A549 treated with CpdA at 1 μM for 4 hours (cell line): ENCODE measurements at places on chromosomes 2 and 18. TPM values are rescaled to one million over a fixed set of nuclear protein-coding genes. Genes with fewer than 3 reads are reported as not detected.

The IL36G gene
- total RNA-seq = 0.10 TPM in 1 of 5 replicates, not detected in the others

The GPR55 gene
- total RNA-seq = 0.01 TPM in 1 of 5 replicates, not detected in the others

The AGXT gene
- total RNA-seq = 0.05 TPM in 1 of 5 replicates, not detected in the others

The GTF3C2 gene
- 63.5 to 66.8 TPM (median 65.7 TPM) in 5 replicates for total RNA-seq

The ABCA12 gene
- total RNA-seq = 0.10 to 0.21 TPM (median 0.17 TPM) in 5 replicates

The NYAP2 gene
- 0.02 TPM in 1 of 5 replicates, not detected in the others for total RNA-seq

The UCN gene
- total RNA-seq = 0.96 to 2.3 TPM (median 1.5 TPM) in 5 replicates

The IL1RL2 gene
- not detected in 5 replicates for total RNA-seq

The OTX1 gene
- 2.7 to 4.9 TPM (median 3.5 TPM) in 5 replicates for total RNA-seq

The TRPM8 gene
- total RNA-seq = 0.15 to 0.59 TPM (median 0.20 TPM) in 5 replicates

The SCN7A gene
- total RNA-seq = not detected in 5 replicates

The CXCR2 gene
- total RNA-seq = not detected in 5 replicates

The GKN1 gene
- 0.49 to 0.73 TPM (median 0.64 TPM) in 5 replicates for total RNA-seq

The CPO gene
- 0.13 TPM in 1 of 5 replicates, not detected in the others for total RNA-seq

The MATN3 gene
- 9.3 to 14.2 TPM (median 12.8 TPM) in 5 replicates for total RNA-seq

The ATG16L1 gene
- 47.2 to 52.3 TPM (median 49.1 TPM) in 5 replicates for total RNA-seq

The SLC4A5 gene
- 0.14 to 0.40 TPM (median 0.21 TPM) in 5 replicates for total RNA-seq

The CEBPZOS gene
- 39.5 to 52.7 TPM (median 43.0 TPM) in 5 replicates for total RNA-seq

The EPB41L3 gene
- 0.11 to 0.82 TPM (median 0.39 TPM) in 5 replicates for total RNA-seq

The HES6 gene
- total RNA-seq = 7.8 to 15.2 TPM (median 13.7 TPM) in 5 replicates

The CD302 gene
- total RNA-seq = 1.9 to 2.7 TPM (median 2.2 TPM) in 5 replicates

The FAM237A gene
- total RNA-seq = not detected in 5 replicates

The FSHR gene
- total RNA-seq = not detected in 5 replicates

The SLC40A1 gene
- 3.4 to 4.5 TPM (median 3.7 TPM) in 5 replicates for total RNA-seq

The DSC3 gene
- total RNA-seq = 1.3 to 2.1 TPM (median 1.8 TPM) in 5 replicates

The COL6A3 gene
- total RNA-seq = 0.02 to 0.25 TPM (median 0.10 TPM) in 5 replicates

The OTOF gene
- 0.06 to 0.12 TPM (median 0.07 TPM) in 5 replicates for total RNA-seq

The PARD3B gene
- total RNA-seq = 0.57 to 1.2 TPM (median 0.75 TPM) in 5 replicates

The ZSWIM2 gene
- total RNA-seq = not detected in 5 replicates
